ENCODE measurements at places on chromosomes 2 and 18. TPM values are rescaled to one million over a fixed set of nuclear protein-coding genes. Genes with fewer than 3 reads are reported as not detected.

Gene FOXI3
- total RNA-seq: 0.31 TPM

Gene ZNF407
- 30.8 TPM for total RNA-seq

Gene QPCT
- total RNA-seq: 5.6 TPM

Gene RRM2
- total RNA-seq: 20.3 TPM

Gene AMER3
- not detected for total RNA-seq

Gene CYS1
- total RNA-seq: 5.4 TPM

Gene ITM2C
- total RNA-seq: 88.1 TPM

Gene DNAJC5G
- total RNA-seq: not detected

Gene FBXO36
- 3.1 TPM for total RNA-seq

Gene MIB1
- 86.6 TPM for total RNA-seq

Gene C2orf80
- not detected for total RNA-seq

Gene LYPD6B
- 1.7 TPM for total RNA-seq
